Glutamatergic neuron (in vitro differentiated cells): ENCODE measurements at places on chromosomes 11 and 22. TPM values are rescaled to one million over a fixed set of nuclear protein-coding genes. Genes with fewer than 3 reads are reported as not detected.

SMIM35 gene
- total RNA-seq = not detected

FLRT1 gene
- total RNA-seq = 3.7 TPM

ACRV1 gene
- total RNA-seq = not detected

SERPIND1 gene
- total RNA-seq = not detected

OR51E2 gene
- total RNA-seq = not detected

GRCh38 chr11:12048936-12049790, 40.7 kb upstream of the DKK3 start:
- DNase-seq = no peak
- no peak overlapping the region for H3K4me3 ChIP-seq
- no peaks in the 10 kb centered on the region for H3K36me3 ChIP-seq
- H3K27me3 ChIP-seq = peaks cover 4% of the 10 kb centered on the region
- no peak overlapping the region for H3K27ac ChIP-seq
